ENCODE measurements at places on chromosomes 5 and 9. TPM values are rescaled to one million over a fixed set of nuclear protein-coding genes. Genes with fewer than 3 reads are reported as not detected.

DNA sequence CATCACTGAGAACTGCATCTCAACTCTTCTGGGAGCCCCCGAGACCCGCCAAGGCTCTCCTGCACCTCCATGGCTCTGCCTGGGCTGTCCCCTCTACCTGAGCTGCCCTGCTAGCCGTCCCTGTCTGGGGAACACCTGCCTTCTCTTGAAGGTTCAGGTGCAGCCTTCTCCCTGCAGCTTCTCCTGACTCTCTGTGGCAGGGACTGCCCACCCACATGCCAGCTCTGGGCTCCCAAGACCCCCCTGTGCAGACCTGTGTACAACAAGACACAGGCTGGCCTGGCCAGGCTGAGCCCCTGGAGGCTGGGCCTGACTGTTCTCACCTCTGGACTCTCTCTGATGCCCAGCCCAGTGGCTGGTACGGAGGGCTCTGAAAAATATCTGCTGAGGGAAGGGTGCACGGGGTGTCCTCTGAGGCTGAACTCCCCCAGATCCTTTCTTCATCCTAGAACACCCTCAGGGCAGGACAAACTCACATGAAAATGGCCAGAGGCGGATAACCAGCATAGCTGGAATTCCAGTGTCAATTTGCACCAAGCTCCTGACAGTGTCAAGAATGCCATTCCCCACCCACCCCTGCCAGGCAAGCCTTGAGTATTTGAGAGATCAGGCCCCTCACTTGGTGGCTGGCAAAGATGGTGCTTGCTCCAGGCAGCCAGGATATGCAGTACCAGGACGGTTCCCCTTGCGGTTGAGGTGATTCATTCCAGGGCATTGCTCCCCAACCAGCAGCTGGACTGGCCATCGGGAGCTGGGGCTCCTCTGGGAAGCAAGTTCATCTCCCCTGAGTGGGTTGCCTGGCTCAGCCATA is 40.9 kb upstream of the SLC25A51 start:
- DNase-seq, result peak; percentile 89

DNA sequence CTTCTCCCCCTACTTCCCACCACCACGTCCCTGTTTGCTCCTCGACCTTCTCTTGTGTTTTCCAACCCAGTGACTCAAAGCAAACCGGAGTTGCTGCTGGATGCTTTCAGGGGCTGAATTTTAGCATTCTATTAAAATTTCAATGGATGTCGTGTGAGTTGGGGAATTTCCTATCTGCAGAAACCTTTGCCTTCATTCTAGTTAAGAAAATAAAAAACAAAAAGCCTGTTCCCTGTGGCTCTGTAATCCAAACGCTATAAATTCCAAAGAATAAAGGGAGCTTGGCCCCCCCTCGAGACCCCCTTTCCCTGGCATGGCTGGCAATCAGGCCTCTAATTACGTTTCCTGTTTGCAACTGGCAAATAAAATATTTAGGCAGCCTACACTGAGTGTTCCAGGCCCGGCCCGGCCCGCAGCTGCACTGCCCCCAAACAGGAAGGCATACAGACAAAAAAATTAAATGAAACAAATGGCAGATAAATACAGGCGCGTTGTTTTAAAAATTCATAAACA is 139.4 kb upstream of the PPP1R26 start:
- no peak for DNase-seq

DNA sequence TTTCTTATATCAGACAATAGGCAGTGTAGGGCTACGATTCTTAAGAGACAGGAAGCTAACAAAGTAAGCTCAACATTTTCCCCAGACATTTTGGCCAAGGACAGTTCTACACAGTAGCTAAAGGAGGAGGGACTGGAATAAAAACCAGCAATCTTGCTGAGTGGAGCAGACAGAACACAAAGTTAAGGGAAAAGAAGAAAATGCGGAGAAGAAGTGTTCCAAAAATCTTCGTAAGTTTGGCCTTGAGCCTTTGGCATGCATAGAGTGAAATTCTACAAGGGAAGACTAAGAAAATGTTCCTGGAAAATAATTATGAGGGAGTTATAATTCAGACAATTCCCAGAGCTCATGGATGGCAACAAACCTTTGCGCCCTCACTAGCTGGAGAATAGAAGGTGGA is 748.0 kb upstream of the CTNND2 start:
- no peak for DNase-seq

- no peak for DNase-seq
Observed at GRCh38 chr5:2993771-2994170, 242.3 kb upstream of the IRX2 start.

DNA sequence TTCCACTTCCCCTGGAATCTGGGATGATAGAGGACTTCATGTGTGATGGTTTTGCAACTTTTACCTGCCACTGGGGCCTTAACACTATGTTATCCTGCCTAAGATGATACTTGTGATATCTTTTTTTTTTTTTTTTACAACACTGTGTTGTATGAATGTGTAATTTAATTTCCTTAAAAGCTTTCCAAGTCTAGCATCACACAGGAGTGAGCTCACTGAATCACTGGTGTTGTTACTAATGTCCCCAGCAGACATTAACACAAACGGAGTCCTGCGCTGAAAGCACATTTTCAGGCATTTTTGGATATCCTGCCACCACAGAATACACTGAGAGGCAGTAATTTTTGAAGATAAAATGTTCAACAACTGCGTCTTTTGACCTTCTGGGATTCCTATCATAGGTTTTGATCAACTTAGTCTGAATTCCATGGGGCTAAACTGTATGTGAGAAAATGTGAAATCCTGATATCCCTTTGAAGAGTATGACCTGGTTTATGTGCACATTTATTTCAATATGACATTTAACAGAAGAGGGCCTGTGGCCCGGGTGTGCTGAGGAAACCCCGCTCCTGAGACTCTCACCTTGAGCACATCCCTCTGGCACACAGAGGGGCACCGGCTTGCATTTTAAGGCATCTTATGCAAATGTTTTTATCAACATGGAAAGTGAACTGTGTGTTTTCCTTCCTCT is 118.0 kb downstream of the FSTL4 start:
- DNase-seq, result no peak

GRCh38 chr5:37991301-37992299 is 151.8 kb upstream of the GDNF start:
- no peak for DNase-seq

- DNase-seq, result no peak
Observed at GRCh38 chr5:123819386-123819785, 307.4 kb downstream of the CSNK1G3 start.

DNA sequence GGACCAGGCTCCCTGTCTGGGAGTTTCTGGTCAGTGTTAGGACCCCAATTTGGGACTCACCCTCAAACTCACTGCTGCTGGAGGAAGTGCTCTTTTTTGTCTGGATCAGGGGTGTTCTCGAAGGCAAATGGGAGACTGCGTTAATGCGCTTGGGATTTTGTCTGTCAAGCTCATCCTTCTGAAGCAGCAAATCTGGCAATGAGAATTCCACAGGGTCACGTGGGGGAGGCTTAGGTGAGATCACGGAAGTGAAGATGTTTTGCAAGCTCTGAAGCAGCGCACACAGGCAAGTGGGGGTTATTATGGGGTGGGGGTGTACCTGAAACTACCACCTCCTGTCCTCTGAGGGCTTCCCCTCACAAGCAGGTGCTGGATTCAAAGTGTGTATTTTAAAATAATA is 10.5 kb upstream of the TEX53 start:
- no peak for DNase-seq

DNA sequence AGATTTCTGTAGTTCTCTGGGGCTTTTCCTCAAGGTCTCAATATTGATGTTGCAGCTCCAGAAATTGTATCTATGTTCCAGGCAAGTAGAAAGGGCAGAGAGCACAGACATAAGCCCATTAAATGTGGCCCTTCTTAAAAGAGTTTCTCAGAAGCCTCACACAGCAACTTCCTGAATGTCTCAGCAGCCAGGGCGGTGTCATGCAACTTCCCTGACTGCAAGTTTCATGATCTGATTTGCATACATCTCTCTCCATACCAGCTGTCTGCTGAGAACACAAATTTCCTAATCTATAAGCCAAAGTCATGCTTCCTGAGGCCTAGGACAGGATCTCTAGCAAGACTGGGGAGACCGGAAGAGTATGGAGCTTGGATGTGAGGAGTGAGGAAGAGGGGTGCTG is 13.0 kb downstream of the RGS7BP start:
- DNase-seq, result no peak

DNA sequence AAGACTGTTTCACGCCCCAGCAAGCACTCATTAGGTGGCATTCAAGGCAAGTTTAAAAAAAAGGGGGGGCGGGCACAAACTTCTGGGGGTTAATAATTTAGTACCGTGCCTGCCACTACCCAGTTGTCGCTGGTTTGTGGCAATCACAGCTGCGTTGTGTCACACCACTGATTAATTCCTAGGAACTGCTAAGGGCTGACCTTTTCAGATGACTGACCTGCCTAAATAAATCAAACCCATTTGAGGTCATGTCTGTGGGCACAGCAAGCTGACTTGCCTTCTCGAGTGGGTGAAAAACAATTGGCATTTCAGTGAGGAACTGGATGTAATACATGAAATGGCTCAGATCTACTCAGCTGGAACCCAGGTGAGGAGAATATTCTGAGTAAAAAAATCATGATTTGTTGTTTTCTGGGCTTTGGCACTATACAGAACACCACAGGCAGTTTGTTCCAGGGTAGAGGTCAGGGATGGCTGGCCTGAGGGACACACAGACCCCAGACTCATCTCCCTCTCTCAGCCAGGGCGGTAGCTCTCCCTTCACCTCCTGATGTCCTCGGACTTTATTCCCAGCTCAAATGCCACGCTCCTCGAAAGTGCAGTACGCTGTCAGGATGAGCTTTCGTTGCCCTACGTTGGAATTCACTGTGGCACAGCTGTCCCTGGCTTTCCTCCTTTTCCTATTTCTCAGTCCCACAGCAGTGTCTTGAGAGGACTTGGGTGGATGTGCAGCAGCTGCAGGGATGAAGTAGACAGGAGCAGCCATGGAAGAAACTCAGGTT is 15.5 kb upstream of the MGAT1 start:
- DNase-seq, result no peak

DNA sequence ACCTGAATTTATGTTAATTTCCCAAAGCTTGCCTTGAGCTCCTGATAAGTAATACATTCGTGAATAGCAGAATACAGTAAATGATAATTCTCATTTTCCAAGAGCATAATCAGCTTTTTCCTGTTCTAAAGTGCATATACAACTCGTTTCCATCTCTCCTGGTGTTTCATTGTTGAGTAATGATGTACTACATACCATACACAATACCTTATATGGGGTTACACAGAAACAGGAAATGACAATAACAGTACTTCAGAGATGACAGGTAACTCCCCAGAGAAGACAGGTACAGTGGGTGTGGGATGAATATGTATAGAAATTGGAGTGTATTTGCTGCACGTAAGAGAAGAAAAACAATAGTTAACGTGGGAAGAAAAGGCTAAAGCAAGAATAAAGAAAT is 287.1 kb downstream of the TENT4A start:
- no peak for DNase-seq

- no peak for DNase-seq
Observed at GRCh38 chr9:80496901-80497556, 925.3 kb downstream of the TLE4 start.

DNA sequence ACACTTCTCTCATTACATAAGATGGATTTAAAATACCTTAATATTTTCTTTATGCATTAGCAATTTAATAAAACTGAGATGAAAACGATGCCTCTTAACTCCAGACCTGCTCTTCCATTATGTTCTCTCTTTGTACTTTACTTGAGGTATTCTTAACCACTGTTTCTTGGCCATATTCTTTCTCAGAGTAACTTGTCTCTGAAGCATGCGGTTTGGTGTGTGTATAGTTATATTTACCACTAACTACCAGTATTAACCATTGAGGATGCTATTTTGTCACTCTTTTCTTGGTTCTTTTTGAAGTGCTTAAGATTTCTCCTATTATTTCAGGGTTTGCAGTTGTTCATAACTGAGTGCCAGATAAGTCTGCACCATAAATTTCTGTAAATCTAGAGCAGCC is 17.9 kb downstream of the TMEM167A start:
- DNase-seq, result no peak

DNA sequence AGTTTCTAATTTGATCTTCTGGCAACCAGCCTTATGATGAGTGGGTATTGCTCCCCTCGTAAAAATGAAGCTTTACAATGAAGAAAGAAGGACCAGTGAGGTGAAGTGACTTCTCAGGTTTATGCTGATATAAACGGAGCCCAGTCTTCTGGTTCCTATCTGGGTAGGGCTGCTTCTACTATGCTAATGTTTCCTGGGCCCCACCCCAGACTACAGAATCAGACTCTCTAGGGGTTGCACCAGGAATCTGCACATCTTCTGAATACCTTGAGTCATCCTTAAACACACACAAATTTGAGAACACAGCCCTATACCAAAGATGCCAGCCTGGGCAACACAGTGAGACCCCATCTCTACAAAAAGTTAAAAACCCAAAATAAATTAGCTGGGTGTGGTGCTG is 16.2 kb downstream of the BTF3 start:
- DNase-seq, result no peak

DNA sequence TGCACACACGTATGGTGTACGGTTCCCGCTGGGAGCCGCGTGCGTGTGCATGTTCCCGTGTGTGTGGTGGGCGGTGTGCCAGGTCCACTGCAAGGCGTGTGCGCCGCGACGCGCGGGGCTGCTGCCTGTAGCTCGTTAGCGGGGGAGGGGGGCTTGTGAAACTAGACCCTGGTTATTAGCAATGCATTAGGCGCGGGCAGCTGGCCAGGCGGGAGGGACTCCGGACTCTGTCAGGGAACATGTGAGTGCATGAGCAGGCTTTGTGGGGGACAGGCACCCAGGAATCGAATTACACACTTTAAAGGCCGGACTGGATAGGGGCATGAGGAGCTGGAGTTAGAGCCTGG is 32.2 kb upstream of the ENHO start:
- no peak for DNase-seq

DNA sequence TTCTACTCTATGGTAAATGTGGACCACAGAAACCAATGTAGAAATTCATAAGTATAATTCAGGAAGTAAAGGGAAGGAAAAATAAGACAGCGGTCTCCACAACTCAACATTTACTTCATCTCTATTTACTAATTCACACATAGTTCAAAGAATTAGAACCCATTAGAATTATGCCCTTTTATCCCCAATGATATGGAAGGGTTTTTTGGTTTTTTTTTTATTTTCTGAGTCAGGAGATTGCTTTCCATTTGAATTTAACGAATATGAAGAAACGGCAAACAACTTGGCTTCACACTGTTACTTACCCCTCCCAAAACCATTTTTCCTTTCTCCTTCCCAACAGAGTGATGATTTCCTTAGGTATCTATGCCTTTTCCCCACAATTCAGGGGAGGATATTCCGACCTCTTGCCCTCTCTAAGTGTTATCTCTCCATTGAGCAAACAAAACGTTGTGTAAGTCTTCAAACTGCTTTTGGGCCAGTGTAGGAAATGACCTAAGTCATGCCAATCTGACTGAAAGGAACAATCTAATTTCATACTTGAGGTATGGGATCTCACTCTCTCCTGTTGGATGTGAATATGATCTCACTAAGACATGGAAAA is 72.0 kb downstream of the CETN3 start:
- no peak for DNase-seq

Gene PKD2L2
- not detected for total RNA-seq

Gene C6
- total RNA-seq, result not detected

Gene OSMR
- not detected for total RNA-seq

Gene SAXO1
- total RNA-seq, result 0.20 TPM

Gene SLC27A6
- not detected for total RNA-seq

Gene KCTD16
- total RNA-seq, result 0.29 TPM

Gene SLC1A3
- 195 TPM for total RNA-seq

Gene ZFP62
- 35.9 TPM for total RNA-seq

Data from Caco-2 (cell line).